ENCODE measurements at places on chromosomes 1 and 21. TPM values are rescaled to one million over a fixed set of nuclear protein-coding genes. Genes with fewer than 3 reads are reported as not detected.

- no peaks in the 10 kb centered on the region for H3K36me3 ChIP-seq
- no peak overlapping the region for H3K4me3 ChIP-seq
- H3K27ac ChIP-seq = no peak overlapping the region
- H3K27me3 ChIP-seq = no peaks in the 10 kb centered on the region
- no peaks in the 10 kb centered on the region for H3K4me1 ChIP-seq
Measured at GRCh38 chr1:88441022-88441421, 243.1 kb upstream of the PKN2 start.

- no peak overlapping the region for H3K27ac ChIP-seq
- H3K27me3 ChIP-seq = no peaks in the 10 kb centered on the region
- H3K4me1 ChIP-seq = peaks cover 4% of the 10 kb centered on the region
Measured at GRCh38 chr1:64183395-64184002, 19.9 kb upstream of the UBE2U start.

Gene NBPF10
- total RNA-seq = 2.5 TPM

Gene BARHL2
- total RNA-seq = not detected

Gene RGS16
- total RNA-seq = 1.2 TPM

GRCh38 chr1:64309431-64309831 lies 106.0 kb downstream of the UBE2U start:
- H3K4me1 ChIP-seq = peaks cover 11% of the 10 kb centered on the region
- no peak overlapping the region for H3K27ac ChIP-seq
- no peaks in the 10 kb centered on the region for H3K36me3 ChIP-seq
- H3K4me3 ChIP-seq = no peak overlapping the region
- no peak for DNase-seq

- H3K27ac ChIP-seq = no peak overlapping the region
- H3K4me3 ChIP-seq = no peak overlapping the region
- no peaks in the 10 kb centered on the region for H3K36me3 ChIP-seq
- no peaks in the 10 kb centered on the region for H3K27me3 ChIP-seq
Measured at GRCh38 chr1:180311011-180311730, 81.1 kb downstream of the LHX4 start.

DNA sequence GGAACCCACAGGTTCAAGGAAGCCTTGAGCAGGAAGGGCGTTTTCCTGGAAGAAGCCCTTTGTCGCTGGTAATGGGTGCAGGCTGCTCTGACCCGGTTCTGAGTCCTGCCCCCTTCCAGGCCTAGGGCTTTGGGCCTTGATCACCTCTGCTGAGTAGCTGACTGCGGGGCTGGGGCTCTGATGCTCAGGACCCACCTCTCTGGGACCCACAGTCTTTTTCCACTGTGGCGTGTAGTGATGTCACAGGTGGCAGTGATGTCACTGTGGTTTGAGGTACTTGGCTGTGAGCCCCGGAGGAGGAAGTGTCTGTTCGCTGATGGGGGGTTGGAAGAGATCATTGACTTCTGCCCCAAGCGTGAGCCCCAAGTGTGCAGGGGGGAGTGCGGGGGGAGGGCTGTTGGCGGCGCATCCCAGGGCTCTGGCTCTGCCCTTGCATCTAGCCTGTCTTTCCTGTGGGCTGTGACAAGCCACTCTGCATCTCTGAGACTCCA lies 6.9 kb downstream of the TNFRSF1B start:
- no peaks in the 10 kb centered on the region for H3K36me3 ChIP-seq
- H3K4me1 ChIP-seq = peaks cover 81% of the 10 kb centered on the region
- H3K27me3 ChIP-seq = no peaks in the 10 kb centered on the region
- DNase-seq = no peak
- peak overlapping the region; percentile 74 for H3K27ac ChIP-seq

- DNase-seq = no peak
- no peaks in the 10 kb centered on the region for H3K36me3 ChIP-seq
- H3K27me3 ChIP-seq = no peaks in the 10 kb centered on the region
- no peaks in the 10 kb centered on the region for H3K4me1 ChIP-seq
- H3K4me3 ChIP-seq = no peak overlapping the region
Measured at GRCh38 chr1:98090351-98090750, 169.5 kb upstream of the DPYD start.

DNA sequence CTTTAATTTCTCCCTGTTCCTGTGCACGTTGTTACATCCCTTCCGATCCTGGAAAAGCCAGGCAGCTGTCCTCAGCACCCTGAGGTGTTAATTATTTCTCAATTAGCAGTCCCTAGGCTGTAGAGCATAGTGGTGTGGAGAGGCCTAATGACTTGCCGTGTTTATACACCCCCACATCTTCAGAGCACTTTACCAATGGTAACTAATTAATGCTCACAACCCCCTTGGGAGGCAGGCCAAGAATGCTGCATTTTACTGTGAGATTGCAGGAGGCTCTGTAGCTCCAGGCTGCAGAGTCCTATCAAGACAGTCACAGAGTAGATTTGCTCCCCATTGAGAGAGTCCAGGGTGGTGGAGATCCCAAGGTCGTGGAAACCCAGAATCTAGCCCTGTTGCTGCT lies 2.4 kb upstream of the PARS2 start:
- no peak overlapping the region for H3K27ac ChIP-seq
- DNase-seq = no peak
- H3K36me3 ChIP-seq = no peaks in the 10 kb centered on the region
- peaks cover 15% of the 10 kb centered on the region for H3K4me1 ChIP-seq

Gene C1orf146
- not detected for total RNA-seq

Gene CRB1
- not detected for total RNA-seq

GRCh38 chr1:155649676-155650075 lies 38.9 kb downstream of the YY1AP1 start:
- H3K4me3 ChIP-seq = no peak overlapping the region
- no peak for DNase-seq
- H3K27me3 ChIP-seq = no peaks in the 10 kb centered on the region
- H3K4me1 ChIP-seq = peaks cover 44% of the 10 kb centered on the region

Gene GIPC2
- total RNA-seq = 2.7 TPM

Gene HCN3
- total RNA-seq = 4.2 TPM

Gene TMEM52
- total RNA-seq = 5.9 TPM

DNA sequence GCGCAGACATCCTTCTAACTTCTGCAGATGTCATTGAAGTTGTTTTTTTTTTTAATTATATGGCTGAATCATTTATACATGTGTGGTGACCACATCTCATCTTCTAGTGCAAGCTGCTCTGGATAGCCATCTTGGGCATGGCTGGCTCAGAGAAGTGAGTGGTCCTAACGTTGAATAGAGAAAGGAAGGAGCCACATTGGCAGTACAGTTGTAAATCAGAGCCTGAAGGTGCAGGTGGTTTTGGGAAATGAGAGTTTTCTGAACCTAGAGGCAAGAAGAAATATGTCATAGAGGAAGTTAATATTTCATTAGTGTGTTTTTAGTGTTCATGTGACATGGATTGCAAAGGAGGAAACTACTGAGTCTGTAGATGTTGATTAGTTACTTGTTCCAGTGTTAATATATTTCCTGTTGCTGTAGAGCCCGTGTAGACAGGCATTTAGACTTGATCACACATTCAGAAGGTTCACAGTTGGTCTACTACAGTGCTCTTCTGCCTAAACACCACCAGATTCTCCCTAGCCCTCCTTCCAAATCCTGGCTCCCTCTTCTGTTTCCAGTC lies 163.7 kb downstream of the ROR1 start:
- H3K27me3 ChIP-seq = no peaks in the 10 kb centered on the region
- H3K4me3 ChIP-seq = no peak overlapping the region
- no peak overlapping the region for H3K27ac ChIP-seq
- DNase-seq = no peak
- no peaks in the 10 kb centered on the region for H3K4me1 ChIP-seq

Gene RUNX3
- total RNA-seq = 4.2 TPM

DNA sequence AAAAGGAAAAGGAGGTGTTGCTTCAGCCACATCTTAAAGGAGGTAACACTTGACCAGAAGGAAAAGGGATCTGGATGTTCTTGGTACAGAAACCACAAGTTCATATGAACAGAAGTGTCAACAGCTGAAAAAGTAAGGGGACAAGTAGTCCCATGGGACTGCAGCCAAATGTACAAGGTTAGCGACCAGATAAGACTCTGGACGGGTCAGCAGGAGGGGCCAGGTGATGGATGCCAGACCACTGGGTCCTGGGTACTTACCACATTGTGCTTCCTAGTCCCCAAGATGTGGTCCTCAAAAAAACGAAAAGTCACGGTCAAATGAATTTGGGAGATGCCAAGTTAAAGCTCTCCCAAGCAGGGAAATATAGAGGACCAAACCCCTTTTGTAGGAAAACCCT lies 16.6 kb upstream of the BMP8A start:
- DNase-seq = no peak
- no peak overlapping the region for H3K27ac ChIP-seq
- H3K4me1 ChIP-seq = no peaks in the 10 kb centered on the region
- H3K4me3 ChIP-seq = no peak overlapping the region
- peaks cover 3% of the 10 kb centered on the region for H3K36me3 ChIP-seq

GRCh38 chr1:32770741-32771548 lies 46.2 kb downstream of the YARS1 start:
- H3K27ac ChIP-seq = no peak overlapping the region
- no peak overlapping the region for H3K4me3 ChIP-seq
- peaks cover 57% of the 10 kb centered on the region for H3K4me1 ChIP-seq

Gene NES
- 16.0 TPM for total RNA-seq

Gene TSPEAR
- total RNA-seq = not detected

- H3K4me3 ChIP-seq = no peak overlapping the region
- H3K4me1 ChIP-seq = no peaks in the 10 kb centered on the region
- H3K27me3 ChIP-seq = no peaks in the 10 kb centered on the region
- DNase-seq = no peak
- no peaks in the 10 kb centered on the region for H3K36me3 ChIP-seq
Measured at GRCh38 chr1:160676869-160677597, 30.2 kb upstream of the SLAMF1 start.

GRCh38 chr1:150516050-150516591 lies 569 bp downstream of the FALEC start:
- H3K4me1 ChIP-seq = peaks cover 29% of the 10 kb centered on the region
- DNase-seq = no peak
- peak overlapping the region; percentile 91 for H3K27ac ChIP-seq
- H3K4me3 ChIP-seq = peak overlapping the region; percentile 59

Gene ZBTB8A
- total RNA-seq = 10.1 TPM

GRCh38 chr1:168640836-168641235 lies 64.4 kb downstream of the XCL1 start:
- H3K36me3 ChIP-seq = no peaks in the 10 kb centered on the region
- H3K27me3 ChIP-seq = no peaks in the 10 kb centered on the region
- no peak overlapping the region for H3K27ac ChIP-seq
- DNase-seq = no peak
- no peaks in the 10 kb centered on the region for H3K4me1 ChIP-seq

Gene MIXL1
- not detected for total RNA-seq

Gene SPATA46
- not detected for total RNA-seq

Gene OR2T11
- not detected for total RNA-seq

Gene MTOR
- total RNA-seq = 23.6 TPM

DNA sequence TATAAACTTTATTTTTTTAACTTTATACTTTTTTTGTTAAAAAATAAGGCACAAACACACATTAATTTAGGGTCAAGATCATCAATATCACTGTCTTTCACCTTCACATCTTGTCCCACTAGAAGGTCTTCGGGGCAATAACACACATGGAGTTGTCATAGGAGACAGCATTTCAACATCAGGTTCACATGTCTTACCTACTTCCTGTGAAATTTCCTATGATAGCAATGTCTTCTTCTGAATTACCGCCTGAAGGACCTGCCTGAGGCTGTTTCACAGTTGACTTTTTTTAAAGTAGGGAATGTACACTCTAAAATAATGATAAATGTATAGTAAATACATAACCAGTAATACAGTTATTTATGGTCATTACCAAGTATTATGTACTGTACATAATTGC lies 559.4 kb downstream of the PLPP3 start:
- no peak for DNase-seq
- no peaks in the 10 kb centered on the region for H3K4me1 ChIP-seq
- no peaks in the 10 kb centered on the region for H3K27me3 ChIP-seq

Gene SAMD11
- 33.9 TPM for total RNA-seq

- no peaks in the 10 kb centered on the region for H3K27me3 ChIP-seq
- no peak overlapping the region for H3K27ac ChIP-seq
- no peak overlapping the region for H3K4me3 ChIP-seq
- peaks cover 7% of the 10 kb centered on the region for H3K4me1 ChIP-seq
Measured at GRCh38 chr1:83500531-83500930, 498.4 kb downstream of the TTLL7 start.

DNA sequence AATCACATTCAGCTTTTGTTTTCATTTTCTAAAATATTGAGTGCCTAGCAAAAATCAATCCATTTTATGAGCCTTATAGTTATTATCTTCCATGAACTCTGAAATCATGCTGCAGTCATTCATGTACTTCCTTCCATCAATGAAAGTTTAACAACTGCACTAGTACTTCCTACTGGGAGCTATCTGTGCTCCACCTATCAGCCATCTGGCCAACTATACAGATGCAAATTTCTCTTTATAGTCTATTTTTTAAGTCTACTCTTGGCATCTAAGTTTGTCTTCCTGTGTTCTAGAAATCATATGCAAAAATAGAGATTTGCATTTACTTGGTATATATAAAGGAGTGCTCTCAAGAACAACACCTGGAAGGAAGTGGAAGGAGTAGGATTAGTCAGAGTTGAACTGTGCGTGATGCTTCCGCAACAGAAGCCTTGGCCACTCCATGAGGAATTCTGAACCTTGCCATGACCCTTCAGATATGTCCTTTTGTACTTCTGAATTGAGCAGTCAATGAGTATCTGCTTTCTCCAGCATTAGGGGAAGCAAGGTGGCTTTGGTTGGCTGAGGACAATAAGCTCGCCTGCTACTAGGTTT lies 403.2 kb upstream of the ADAMTS5 start:
- DNase-seq = no peak
- H3K36me3 ChIP-seq = no peaks in the 10 kb centered on the region
- no peaks in the 10 kb centered on the region for H3K27me3 ChIP-seq
- no peak overlapping the region for H3K27ac ChIP-seq

DNA sequence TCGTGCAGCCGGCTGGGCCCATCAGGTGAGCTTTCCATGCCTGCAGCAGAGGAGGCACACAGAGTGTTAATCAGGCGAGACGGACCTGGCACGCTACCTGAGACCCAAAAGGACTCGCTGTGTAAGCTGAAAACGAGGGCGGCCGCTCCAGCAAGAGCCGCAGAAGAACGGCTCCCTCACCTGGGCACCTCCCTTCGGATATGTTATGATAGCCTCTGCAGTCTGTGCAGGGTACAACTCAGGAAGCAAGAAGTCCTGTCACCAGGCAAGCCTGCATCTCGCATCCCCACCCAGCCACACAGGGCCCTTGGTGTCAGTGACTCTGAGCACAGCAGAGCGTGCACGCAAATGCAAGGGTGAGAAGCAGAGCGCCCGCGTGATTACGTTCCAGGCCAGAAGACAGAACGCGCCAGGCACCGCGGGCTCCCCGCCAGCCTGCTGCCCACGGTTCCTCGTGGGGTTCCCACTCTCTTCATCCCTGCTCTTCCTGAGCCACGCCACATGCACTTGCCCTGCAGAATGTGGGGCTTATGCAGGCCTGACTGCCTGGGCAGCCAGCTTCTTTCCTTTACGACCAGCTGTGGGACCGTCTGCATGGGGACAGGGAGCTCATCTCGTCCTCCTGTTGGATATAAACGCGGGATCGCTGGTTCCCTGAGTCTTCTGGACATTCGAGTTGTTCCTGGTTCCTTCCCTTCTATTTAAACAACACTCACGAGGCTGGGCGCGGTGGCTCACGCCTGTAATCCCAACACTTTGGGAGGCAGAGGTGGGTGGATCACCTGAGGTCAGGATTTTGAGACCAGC lies 20.2 kb upstream of the LRRC47 start:
- no peak overlapping the region for H3K27ac ChIP-seq
- peaks cover 36% of the 10 kb centered on the region for H3K36me3 ChIP-seq
- DNase-seq = no peak
- H3K4me3 ChIP-seq = no peak overlapping the region

Gene TEDDM1
- total RNA-seq = not detected

Gene CFAP141
- total RNA-seq = not detected

Gene FCRL1
- total RNA-seq = 0.49 TPM

Gene IL19
- not detected for total RNA-seq

Measured in vagina (tissue), 2 donors.